Spleen (tissue), 13 donors: ENCODE measurements at places on chromosomes 4 and X. TPM values are rescaled to one million over a fixed set of nuclear protein-coding genes. Genes with fewer than 3 reads are reported as not detected.

DNA sequence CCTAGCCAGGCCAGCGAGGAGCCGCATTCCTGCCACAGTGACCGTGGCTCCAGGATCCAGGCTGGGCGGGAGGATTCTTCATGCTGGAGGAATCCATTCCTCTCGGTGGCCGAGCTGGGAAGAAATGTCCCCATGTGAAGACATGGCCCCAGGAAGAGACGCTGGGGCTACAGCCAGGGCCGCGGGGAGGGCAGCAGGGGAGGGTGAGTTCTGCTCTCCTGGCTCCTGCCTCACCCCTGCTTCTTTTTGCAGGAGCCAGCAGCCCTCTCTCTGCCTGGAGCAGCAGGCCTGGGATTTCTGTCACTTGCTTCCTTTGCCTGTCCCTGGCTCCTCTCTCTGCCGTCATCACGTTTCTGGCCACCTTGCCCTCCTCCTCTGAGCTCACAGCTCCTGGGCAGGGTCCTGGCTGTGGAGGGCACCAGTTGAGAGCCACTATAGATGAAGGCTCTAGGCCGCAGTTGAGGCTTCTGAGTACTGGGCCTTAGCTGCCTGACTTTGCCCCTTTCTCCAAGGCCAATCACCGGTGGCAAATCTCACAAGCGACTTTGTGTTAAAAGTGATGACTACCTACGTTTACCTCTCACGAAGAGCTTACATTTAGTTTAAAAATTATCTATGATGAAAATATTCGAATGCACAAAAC, 48.3 kb downstream of the ENPP6 start:
- H3K27ac ChIP-seq = no peak overlapping the region
- DNase-seq = no peak
- H3K27me3 ChIP-seq = no peaks in the 10 kb centered on the region
- H3K36me3 ChIP-seq = no peaks in the 10 kb centered on the region
- H3K4me3 ChIP-seq = no peak overlapping the region

- DNase-seq = peak; percentile 85
- H3K4me3 ChIP-seq = no peak overlapping the region
- H3K27me3 ChIP-seq = no peaks in the 10 kb centered on the region
- H3K36me3 ChIP-seq = no peaks in the 10 kb centered on the region
- H3K4me1 ChIP-seq = no peaks in the 10 kb centered on the region
Measured at GRCh38 chr4:2393353-2394270, 24.8 kb downstream of the ZFYVE28 start.

- DNase-seq = no peak
- no peaks in the 10 kb centered on the region for H3K27me3 ChIP-seq
- H3K4me1 ChIP-seq = no peaks in the 10 kb centered on the region
- no peak overlapping the region for H3K4me3 ChIP-seq
- no peak overlapping the region for H3K27ac ChIP-seq
- H3K36me3 ChIP-seq = no peaks in the 10 kb centered on the region
Measured at GRCh38 chrX:20527558-20528011, 260.9 kb upstream of the RPS6KA3 start.

DNA sequence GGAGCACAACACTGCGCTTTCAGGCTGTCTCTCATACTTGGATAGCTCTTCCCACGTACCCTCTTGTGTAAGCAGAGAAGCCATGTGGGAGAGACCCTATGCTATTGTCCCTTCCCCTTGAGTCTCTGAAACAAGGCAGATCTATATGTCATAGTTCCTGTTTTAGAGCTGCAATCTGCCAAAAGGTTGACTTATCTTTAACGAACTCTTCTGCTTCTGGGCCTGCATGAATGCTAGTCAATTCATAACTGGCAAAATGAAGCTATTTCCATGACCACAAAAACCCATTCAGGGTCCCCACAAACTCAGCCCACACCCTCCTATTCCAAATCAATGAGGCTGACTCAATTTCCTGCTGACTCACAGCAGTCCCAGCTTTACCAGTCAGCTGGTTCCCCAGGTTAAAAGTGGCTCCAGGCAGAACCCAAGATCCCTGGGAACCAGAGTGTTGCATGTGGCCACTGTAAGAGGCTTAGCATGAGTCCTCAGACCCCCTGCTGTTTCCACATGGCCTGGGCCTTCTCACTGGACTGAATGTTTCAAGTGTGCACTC, 25.3 kb upstream of the SOD3 start:
- H3K4me1 ChIP-seq = no peaks in the 10 kb centered on the region
- no peaks in the 10 kb centered on the region for H3K27me3 ChIP-seq
- no peak overlapping the region for H3K4me3 ChIP-seq
- DNase-seq = no peak
- no peaks in the 10 kb centered on the region for H3K36me3 ChIP-seq

GRCh38 chrX:46653482-46653881, 79.9 kb downstream of the CHST7 start:
- no peaks in the 10 kb centered on the region for H3K27me3 ChIP-seq
- H3K4me3 ChIP-seq = no peak overlapping the region
- peaks cover 24% of the 10 kb centered on the region for H3K4me1 ChIP-seq
- no peak for DNase-seq
- H3K36me3 ChIP-seq = no peaks in the 10 kb centered on the region
- no peak overlapping the region for H3K27ac ChIP-seq

GRCh38 chr4:74156521-74156920, 1.4 kb upstream of the MTHFD2L start:
- H3K36me3 ChIP-seq = no peaks in the 10 kb centered on the region
- no peaks in the 10 kb centered on the region for H3K27me3 ChIP-seq
- DNase-seq = no peak
- peak overlapping the region; percentile 91 for H3K27ac ChIP-seq

DNA sequence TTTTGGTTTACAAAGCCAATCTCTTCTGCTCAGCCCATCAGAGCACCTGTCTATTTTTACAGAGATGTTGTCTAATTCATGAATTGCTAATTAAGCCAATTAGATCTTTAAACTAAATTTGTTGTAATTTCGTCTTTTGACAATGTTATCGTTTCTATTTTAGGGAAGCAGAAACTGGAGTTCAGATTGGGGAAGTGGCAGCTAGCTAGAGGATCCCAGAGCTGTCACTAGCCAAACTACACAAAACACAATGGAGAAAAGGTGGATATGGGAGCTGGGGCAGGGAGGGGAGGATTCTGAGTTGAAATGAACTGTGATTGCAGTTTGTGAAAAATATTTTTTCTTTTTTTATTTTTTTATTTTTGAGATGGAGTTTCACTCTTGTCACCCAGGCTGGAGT, 35.8 kb downstream of the CASP3 start:
- no peak overlapping the region for H3K27ac ChIP-seq
- DNase-seq = no peak
- H3K4me3 ChIP-seq = no peak overlapping the region
- no peaks in the 10 kb centered on the region for H3K27me3 ChIP-seq

DNA sequence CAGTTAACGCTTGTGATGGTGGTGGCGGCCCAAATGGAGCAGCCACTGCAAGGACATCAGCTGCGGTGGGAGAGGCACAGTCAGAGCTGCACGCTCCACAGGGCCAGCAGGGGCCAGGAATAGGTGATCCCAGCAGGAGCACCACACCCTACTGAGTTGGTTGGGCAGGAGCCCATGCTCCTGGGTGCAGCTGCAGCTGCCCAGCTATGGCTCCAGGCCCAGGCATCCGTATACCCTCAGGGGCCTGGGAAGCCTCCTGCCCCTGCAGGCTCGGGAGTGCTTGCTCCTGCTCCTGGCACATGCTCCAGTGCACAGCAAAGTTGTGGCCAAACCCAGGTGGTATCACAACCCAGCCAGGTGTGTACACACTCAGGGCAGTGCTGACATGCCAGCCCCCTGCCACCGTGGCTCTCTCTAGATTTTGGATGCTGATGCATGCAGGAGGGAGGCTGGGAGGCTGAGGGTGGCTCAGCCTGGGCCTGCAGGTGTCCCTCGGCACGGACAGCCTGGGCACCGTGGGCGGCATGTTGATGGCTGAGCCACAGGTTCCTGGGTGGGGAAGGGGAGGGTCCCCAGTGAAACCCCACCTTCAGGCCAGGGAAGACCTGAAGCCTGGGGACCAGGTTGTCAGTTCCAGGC, 150.2 kb downstream of the CXXC4 start:
- no peak overlapping the region for H3K27ac ChIP-seq
- no peaks in the 10 kb centered on the region for H3K36me3 ChIP-seq
- H3K4me3 ChIP-seq = no peak overlapping the region
- DNase-seq = no peak

- H3K4me1 ChIP-seq = no peaks in the 10 kb centered on the region
- no peak overlapping the region for H3K4me3 ChIP-seq
- peaks cover 41% of the 10 kb centered on the region for H3K27me3 ChIP-seq
- no peak overlapping the region for H3K27ac ChIP-seq
- DNase-seq = peak; percentile 32
- no peaks in the 10 kb centered on the region for H3K36me3 ChIP-seq
Measured at GRCh38 chr4:8579526-8580320, 469 bp upstream of the GPR78 start.

DNA sequence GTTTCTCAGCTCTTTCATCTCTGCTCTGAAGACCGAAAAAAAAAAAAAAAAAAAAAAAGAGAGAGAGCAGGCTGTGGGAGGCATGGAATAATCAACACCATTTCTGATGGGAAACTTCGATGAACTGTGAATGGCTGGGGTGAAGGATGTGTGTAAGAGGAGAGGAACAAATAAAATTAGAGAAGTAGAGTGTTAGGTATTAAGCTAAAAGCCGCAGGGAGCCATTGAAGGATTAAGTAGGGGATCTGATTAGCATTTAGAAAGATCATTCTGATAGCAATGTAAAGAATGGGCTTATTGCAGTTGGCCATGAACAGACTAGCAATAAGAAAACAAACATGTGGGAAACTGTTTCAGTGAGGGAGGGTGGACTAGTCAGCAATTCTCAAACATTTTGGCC, 33.6 kb upstream of the JADE1 start:
- no peak overlapping the region for H3K27ac ChIP-seq
- H3K27me3 ChIP-seq = no peaks in the 10 kb centered on the region
- H3K4me3 ChIP-seq = no peak overlapping the region
- no peaks in the 10 kb centered on the region for H3K36me3 ChIP-seq

GRCh38 chr4:26822546-26822945, 38.1 kb upstream of the STIM2 start:
- H3K4me1 ChIP-seq = peaks cover 32% of the 10 kb centered on the region
- H3K36me3 ChIP-seq = no peaks in the 10 kb centered on the region
- H3K4me3 ChIP-seq = no peak overlapping the region
- no peak for DNase-seq

DNA sequence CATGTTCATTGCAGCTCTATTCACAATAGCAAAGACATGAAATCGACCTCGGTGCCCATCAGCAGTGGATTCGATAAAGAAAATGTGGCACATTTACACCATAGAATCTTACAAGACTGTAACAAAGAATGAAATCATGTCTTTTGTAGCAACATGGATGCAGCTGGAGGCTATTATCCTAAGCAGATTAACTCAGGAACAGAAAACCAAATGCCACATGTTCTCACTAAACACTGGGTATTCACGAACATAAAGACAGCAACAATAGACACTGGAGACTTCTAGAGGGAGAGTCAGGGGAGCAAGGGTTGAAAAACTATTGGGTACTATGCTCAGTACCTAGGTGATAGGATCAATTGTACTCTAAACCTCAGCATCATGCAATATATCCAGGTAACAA, 180.5 kb downstream of the PPP1R2C start:
- no peak overlapping the region for H3K27ac ChIP-seq
- H3K4me3 ChIP-seq = no peak overlapping the region
- H3K4me1 ChIP-seq = no peaks in the 10 kb centered on the region
- no peaks in the 10 kb centered on the region for H3K36me3 ChIP-seq

GRCh38 chrX:39854772-39855747, 242.7 kb downstream of the BCOR start:
- H3K4me1 ChIP-seq = peaks cover 36% of the 10 kb centered on the region
- H3K27me3 ChIP-seq = no peaks in the 10 kb centered on the region
- H3K27ac ChIP-seq = peak overlapping the region; percentile 71
- no peaks in the 10 kb centered on the region for H3K36me3 ChIP-seq

- no peaks in the 10 kb centered on the region for H3K27me3 ChIP-seq
- no peak overlapping the region for H3K4me3 ChIP-seq
- H3K27ac ChIP-seq = no peak overlapping the region
- peaks cover 6% of the 10 kb centered on the region for H3K4me1 ChIP-seq
- H3K36me3 ChIP-seq = no peaks in the 10 kb centered on the region
Measured at GRCh38 chr4:26964512-26964911, 103.9 kb downstream of the STIM2 start.

GRCh38 chrX:27838185-27838584, 30.4 kb downstream of the MAGEB10 start:
- no peaks in the 10 kb centered on the region for H3K27me3 ChIP-seq
- no peaks in the 10 kb centered on the region for H3K36me3 ChIP-seq

GRCh38 chr4:151313306-151314009, 11.9 kb downstream of the SH3D19 start:
- no peaks in the 10 kb centered on the region for H3K4me1 ChIP-seq
- H3K27ac ChIP-seq = no peak overlapping the region
- H3K36me3 ChIP-seq = no peaks in the 10 kb centered on the region

GRCh38 chrX:153400146-153401132, 711 bp downstream of the PNMA6E start:
- H3K27me3 ChIP-seq = no peaks in the 10 kb centered on the region
- no peaks in the 10 kb centered on the region for H3K36me3 ChIP-seq
- H3K27ac ChIP-seq = no peak overlapping the region
- no peaks in the 10 kb centered on the region for H3K4me1 ChIP-seq
- DNase-seq = peak; percentile 82
- no peak overlapping the region for H3K4me3 ChIP-seq

Gene GYPE
- total RNA-seq = 4.7 TPM

Gene RHOH
- total RNA-seq = 51.4 TPM

Gene TAF7L
- total RNA-seq = not detected

Gene EPGN
- not detected for total RNA-seq

Gene SPIN2A
- 0.98 TPM for total RNA-seq

Gene DGKK
- 0.21 TPM for total RNA-seq

Gene SMIM43
- total RNA-seq = not detected

Gene TIGD4
- 0.43 TPM for total RNA-seq
